ENCODE measurements at places on chromosomes 1 and 21. TPM values are rescaled to one million over a fixed set of nuclear protein-coding genes. Genes with fewer than 3 reads are reported as not detected.

The DDI2 gene
- 14.2 TPM for total RNA-seq

The PCAT6 gene
- 3.0 TPM for total RNA-seq

The ZBED6 gene
- total RNA-seq, result 16.2 TPM

The TYW3 gene
- 6.7 TPM for total RNA-seq

The VSIG8 gene
- not detected for total RNA-seq

The CHRM3 gene
- total RNA-seq, result under 0.01 TPM

The RPTN gene
- total RNA-seq, result not detected

The FCRL5 gene
- not detected for total RNA-seq

The KCNE1 gene
- total RNA-seq, result under 0.01 TPM

The CCDC190 gene
- total RNA-seq, result 0.38 TPM

The KIF21B gene
- 3.0 TPM for total RNA-seq

The PAFAH2 gene
- 9.4 TPM for total RNA-seq

The PGM1 gene
- total RNA-seq, result 61.2 TPM

The TTC39A gene
- 20.8 TPM for total RNA-seq

The PRR9 gene
- total RNA-seq, result not detected

The DIO1 gene
- not detected for total RNA-seq

The OR2L13 gene
- total RNA-seq, result not detected

The CADM3 gene
- not detected for total RNA-seq

The KHDC4 gene
- total RNA-seq, result 16.3 TPM

Measured in mesangial cell (primary cell).